AG08395 (cell line): ENCODE measurements at places on chromosomes 3 and 15.

DNA sequence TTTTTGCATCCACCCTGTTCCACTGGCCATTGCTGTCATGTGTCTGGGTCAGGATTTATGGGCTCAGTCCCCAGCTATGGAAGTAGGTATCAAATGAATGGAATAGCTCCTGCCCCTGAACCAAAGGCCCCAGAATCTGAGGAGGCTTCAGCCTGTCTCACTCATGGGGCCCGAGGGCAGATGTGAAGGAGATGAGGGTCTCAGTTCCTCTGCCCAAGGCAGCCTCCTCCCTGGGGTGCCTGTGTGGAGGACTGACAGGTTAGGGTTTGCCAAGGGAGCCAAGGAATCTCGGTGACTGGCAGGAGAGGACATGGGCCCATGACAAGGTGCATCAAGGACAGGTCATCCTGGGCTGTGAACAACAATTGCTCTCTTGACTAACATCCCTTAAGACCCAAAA, 70.4 kb downstream of the CPN2 start:
- no peak for DNase-seq

- DNase-seq = peak; percentile 86
Measured at GRCh38 chr15:68277603-68278344, at the start of gene FEM1B. TSS of gene FEM1B (plus strand) at chr15:68277745. CDS start at chr15:68278418, 673 bp downstream.

- no peak for DNase-seq
Measured at GRCh38 chr15:45417303-45417950, 39.1 kb upstream of the GATM start.

GRCh38 chr15:70715840-70716485, 47.4 kb downstream of the UACA start:
- DNase-seq = no peak

GRCh38 chr3:156359368-156359767, 195.5 kb downstream of the SSR3 start:
- DNase-seq = no peak
